Stimulated activated CD4-positive, alpha-beta T cell treated with anti-CD3 and anti-CD28 coated beads, Interleukin-12 subunit alpha, Interleukin-12 subunit beta, amount 100 ng/mL, for 48 hours (primary cell): ENCODE measurements at places on chromosomes 6 and 20.

GRCh38 chr6:12482386-12483375, 192.5 kb downstream of the EDN1 start:
- DNase-seq: no peak

DNA sequence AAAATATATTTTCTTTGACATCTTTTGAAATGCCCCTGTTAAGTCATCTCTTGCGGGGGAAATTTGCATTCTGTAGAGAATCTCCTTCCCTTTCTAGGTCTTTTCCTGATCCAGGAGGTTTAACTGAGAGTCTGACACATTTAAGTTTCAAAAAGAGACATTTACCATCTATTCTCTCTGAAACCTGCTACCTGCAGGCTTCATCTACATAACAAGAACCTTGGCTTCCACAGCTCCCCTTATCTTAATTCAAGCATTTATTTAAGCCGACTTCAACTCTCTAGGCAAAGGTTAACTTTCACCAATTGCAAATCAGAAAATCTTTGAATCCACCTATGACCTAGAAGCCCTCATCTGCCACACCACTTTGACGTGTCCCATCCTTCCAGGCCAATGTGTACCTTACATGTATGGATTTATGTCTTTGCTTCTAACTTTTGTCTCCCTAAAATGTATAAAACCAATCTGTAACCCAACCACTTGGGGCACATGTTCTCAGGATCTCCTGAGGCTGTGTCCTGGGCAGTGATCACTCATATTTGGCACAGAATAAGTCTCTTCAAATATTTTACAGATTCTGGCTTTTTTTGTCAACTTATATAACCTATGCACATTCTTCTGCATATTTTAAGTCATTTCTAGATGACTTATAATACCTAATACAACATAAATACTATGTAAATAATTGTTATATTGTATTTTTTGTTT, 666.7 kb downstream of the UTRN start:
- DNase-seq: no peak

DNA sequence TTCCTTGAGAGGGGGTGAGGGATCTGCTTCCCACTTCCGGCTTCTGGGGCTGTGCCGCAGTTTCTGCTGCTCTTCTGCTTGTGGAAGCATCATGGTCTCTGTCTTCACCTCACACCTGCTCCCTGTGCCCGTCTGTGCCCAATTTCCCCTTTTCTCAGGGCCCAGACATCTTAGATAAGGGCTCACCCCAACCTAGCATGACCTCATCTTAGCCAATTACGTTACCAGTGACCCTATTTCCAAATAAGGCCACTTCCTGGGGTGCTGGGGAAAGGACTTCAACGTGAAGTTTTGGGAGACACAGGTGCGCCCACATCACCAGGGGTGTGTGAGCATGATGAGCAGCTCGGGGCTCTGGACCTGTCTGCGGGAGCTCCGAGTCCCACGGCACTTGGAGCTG, 20.7 kb upstream of the RBBP8NL start:
- no peak for DNase-seq

DNA sequence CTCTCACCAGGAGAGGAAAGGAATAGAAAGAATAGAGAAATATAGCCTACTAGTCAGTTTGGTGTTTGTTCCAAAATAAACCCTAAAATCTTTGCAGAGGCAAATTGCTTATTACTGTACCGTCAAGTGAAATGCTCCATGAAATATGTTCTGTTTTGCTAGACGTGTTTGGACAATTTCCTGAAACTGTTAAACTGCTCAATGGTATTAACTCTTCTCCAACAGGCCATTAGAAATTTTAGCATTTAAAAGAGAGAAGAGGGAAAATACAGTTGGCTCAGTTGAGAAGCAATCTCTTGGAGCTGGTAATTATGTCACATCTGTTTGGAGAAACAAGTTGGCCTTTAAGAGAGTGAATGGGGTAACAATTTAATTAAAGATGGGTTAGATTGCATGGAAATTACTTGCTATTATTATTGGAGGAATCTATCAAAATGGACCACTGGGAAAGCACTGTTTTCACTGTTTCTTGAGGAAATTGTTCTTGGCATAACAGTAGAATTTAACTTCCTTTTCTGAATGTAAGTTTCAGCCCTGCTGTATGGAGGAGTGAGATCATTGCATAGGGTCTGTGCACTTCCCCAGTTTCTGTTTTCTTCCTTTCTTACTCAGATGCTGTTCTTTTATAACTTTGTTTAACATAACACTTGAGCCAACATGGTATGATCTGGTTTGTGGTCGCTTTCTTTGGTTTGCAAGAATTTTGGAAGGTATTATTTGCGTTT, 373.6 kb downstream of the PLCB1 start:
- no peak for DNase-seq

GRCh38 chr6:137975188-137975940, 108.3 kb downstream of the TNFAIP3 start:
- DNase-seq: no peak

GRCh38 chr6:26205161-26205624, 118.0 kb downstream of the HFE start:
- peak; percentile 71 for DNase-seq

DNA sequence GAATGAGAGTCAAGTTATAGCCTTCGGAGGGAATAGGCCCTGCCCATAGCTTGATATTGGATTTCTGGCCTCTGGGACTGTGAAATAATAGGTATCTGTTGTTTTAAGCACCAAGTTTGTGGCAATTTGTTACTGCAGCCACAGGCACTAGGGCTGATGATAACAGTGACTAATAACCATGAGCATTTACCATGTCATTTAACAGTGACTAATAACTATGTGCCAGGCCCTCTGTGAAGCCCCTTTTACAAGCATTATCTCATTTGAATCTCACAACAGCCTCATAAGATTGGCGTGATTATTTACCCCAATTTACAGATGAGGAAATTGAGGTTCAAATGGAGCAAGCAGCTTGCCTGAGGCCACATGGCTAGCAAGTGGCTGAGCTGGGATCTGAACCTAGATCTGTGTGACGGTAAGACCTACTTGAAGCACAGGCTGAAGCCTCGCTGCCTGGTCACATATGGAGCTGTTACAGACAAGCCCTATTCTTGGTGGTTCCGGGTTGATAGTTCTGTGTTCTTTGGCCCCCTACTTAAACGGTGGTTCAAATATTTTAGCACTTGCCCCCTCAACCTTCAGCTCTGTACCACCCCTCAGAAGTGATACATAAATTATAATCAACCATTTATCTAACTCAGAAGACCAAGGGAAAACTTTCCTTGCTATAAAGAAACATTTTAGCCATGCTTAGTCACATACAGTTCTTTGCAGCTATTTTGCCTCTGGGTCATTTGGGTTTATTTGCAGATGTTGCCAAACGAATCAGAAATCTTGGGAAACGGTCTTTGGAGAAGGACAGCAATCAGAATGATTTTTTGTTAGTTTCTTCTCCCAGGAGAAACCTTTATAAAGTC, 98.3 kb downstream of the ELOVL5 start:
- no peak for DNase-seq

DNA sequence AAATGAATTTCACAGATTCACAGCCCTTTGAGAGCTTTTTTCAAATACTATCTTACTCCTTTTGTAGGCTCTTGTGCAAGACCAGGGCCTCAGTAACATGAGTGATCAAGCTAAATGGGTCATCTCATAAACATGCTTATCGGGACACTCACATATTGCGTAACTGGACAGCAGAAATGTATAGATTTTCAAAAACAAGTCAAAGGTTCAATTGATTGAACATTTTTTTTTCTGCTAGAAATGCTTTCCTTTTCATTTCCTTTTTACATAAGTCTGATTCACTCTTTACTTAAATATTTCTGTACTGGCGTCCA, 8.7 kb upstream of the SALL4 start:
- DNase-seq: no peak

- DNase-seq: no peak
These were observed 6.0 kb upstream of the PTGIS start for GRCh38 chr20:49573900-49574416.

DNA sequence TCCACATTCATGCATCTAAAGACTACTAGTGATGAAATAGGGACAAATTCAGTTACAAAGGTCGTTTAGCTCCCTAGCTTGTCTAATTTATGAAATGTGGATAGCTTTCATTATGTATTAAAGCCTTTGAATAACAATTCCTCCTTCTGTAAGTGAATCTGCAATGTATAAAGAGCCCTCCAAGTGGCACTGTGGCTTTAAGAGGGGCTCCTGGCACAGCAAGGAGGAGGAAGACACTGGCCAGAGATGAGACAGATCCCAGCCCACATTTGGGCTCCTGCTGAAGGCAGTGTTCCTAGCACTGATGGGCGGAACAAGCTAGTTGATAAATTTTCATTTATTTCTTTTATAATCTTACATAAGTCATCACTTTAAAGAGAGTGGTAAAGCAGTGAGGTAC, 17.6 kb upstream of the FUCA2 start:
- no peak for DNase-seq

GRCh38 chr20:53579581-53580375, 13.9 kb downstream of the ZNF217 start:
- DNase-seq: no peak

DNA sequence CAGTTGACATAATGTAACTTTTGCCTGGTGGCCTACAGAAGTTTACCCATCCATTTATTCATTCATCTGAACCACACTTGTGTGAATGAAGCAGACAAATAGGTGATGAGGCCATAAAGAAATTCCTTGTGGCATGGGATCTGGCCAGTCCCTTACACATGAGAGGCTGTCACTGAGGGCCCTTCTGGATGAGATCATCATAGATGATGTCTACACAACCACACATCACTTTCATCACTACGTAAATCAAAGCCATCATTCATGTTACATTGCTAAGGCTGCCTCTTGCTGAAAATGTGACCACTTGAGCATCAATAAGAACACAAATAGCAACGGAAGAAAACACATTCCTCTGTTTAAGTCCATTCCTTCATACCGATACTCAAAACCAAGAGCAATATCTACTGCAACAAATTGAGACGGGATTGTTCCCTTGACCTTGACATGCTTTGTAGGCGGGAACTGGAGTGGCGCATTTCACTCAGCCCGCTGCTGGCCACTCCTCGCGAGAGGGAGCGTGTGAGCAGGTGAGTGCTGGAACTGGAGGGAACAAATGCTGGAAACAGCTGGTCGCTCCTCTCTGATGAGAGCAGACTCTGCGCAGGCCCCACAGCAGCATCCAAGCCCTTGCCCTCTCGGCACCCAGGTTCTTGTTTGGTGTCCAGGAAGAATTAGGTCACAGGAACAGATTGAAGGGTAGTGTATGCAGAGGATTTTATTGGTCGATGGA, 49.3 kb downstream of the FAM50B start:
- DNase-seq: no peak

DNA sequence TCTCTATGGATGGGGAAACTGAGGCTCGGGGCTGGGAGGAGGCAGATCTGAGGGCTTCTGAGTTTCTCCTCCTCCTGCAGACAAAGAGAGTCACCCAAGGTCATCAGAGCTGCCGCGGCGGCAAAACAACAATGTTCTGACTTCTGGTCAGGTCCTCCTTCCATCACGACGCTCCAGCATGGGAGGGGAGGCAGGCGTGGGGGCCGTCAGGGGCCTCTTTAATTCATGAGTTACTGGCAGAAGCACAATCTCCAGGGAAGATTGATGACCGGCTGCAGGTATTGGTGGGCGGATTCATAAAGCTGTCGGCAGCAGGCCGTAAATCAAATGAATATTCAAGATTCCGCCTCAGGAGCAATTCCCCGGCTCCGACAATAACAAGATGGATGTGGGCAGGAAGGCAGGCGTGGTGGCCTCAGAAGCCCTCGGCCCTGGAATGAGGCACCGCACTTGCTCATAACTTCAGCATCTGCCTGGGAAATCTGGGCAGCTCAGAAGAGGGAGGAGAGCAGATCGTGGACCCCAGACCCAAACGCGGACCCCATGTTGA, 19.1 kb downstream of the PCK1 start:
- DNase-seq: no peak
